GM12878 (cell line): ENCODE measurements at places on chromosomes 7 and 10.

DNA sequence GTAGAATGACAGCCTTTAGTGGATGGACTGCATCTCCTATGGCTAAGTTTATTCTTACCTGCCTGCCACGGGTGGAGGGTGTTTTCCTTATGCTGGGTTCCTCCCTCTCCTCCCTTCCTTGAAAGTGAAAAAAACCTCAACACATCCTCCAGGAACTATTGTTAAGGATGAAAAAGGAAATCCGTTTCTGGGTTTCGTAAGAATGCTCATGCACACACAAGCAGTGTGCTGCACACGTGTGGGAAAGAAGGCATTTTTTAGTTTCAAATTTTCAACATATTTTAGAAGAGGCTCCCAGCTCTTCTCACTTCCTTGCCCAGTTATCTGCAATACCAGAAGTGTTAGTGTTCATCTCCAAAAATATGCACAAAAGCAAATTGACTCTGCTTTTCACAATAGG lies 90.6 kb downstream of the FAM171A1 start:
- no peak for DNase-seq

DNA sequence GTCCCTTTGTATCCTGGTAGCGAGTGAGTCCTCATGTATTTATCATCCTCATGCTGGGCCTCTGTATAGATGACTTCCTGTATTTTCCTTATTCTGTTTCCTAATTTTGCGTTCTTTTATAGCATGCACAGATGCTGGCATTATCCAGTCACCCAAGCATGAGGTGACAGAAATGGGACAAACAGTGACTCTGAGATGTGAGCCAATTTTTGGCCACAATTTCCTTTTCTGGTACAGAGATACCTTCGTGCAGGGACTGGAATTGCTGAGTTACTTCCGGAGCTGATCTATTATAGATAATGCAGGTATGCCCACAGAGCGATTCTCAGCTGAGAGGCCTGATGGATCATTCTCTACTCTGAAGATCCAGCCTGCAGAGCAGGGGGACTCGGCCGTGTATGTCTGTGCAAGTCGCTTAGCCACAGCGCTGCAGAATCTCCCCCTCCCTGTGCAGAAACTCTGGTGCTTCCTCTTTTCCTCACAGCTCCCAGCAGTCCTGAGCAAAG lies 183.1 kb upstream of the PRSS58 start:
- no peak for DNase-seq

DNA sequence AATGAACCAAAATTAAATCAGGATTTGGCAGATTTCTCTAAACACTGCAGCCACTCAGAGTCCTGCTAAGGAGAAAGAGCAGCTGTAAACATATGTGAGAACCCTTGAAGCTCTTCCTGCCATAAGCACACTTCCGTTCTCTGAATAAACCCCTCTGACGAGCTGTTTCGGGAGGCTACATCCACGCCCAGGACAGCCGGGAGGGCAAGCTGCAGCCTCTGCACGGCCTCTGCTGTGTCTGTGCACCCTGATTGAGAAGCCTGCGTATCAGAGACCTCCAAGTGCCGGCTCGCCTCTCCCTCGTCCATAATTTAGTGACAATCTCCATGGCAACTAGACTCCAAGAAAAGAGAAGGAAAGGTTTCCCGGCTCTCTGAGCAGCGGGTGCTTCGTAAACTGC lies 114.4 kb downstream of the PTPRN2 start:
- no peak for DNase-seq

- DNase-seq, result no peak
Measured at GRCh38 chr10:14654821-14655382, 119.8 kb downstream of the FAM107B start.

DNA sequence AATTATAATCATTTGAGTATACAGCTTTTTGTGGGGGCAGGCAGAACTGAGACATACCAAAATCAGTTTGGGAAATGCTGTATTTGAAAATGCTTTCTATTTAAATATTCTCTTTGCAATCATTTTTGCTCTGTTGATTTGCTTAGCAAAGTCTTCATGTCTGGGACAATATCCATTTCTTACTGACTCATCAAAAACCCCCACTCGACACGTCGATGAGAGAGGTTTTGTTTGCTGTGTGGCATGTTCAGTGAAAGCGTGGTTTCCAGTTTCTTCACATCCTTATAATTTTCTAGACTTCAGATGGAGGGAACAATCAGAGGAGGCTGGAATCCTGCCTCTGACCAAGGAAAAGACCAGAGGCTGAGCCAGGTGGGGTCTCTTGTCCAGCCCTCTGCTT lies 28.9 kb downstream of the HTRA1 start:
- no peak for DNase-seq

DNA sequence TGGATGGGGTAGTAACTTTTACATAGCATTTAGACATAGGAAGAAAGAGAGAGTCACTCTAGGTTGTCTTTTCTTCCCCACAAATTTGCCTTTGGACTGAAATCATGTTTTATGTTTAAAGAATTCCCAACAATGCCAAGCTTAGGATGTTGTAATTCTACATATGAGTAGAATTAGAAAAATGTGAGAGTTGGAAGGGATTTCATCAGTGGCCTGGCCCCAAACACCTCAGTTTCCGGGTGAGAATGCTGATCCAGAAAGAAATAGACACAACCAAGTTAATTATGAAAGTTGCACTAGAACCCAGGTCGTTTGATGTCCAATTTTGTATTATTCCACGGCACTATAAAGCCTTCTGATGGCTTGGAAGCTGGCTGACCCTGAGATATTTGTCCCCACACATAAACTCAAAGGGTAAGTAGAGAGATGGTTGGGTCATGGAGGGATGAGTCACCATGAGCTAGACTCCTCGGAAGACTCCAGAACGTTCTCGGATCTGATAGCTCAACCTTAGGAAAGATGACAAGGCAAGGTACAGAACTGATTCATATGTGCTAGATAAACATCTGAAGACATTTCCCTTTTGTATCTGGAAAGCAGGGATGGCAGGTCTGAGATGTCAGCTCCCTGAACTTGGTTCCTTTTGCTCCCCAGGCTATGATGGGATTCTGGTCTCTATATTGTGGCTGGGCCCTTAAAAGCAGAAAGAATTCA lies 48.8 kb upstream of the SLC35B4 start:
- DNase-seq, result no peak

- no peak for DNase-seq
Measured at GRCh38 chr10:34655286-34656170, 159.6 kb downstream of the PARD3 start.

DNA sequence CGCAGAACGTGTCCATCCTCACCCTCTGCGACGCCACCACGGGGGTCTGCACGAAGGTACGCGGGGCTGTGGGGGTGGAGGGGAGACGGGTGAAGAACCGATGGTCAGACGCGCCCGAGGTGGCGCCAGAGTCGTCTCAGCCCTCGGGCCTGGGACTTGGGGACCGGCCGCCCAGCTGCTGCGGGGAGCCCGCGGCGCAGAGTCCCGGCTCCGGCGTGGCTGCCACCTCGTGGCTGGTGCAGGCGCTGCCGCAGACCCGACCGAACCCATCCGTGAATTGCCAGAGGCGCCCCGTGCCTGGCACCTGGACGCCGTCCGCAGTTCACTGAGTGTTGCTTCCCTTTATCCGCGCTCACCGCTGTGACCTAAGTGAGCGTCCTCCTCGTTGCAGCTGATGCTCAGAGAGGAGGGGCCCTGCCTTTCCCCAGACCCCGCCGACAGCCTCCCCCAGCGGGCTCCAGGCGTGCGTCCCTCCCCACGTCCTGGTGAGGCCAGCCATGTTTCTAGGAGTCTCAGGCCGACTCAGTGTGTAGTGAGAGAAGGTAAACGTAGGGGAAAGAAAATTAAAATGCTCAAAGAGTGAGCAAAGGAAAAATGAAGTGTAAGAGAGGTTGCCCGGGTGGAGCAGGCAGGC lies 208.7 kb downstream of the PAXIP1 start:
- no peak for DNase-seq

- no peak for DNase-seq
Measured at GRCh38 chr10:6399231-6399741, 180.8 kb downstream of the PRKCQ start.

DNA sequence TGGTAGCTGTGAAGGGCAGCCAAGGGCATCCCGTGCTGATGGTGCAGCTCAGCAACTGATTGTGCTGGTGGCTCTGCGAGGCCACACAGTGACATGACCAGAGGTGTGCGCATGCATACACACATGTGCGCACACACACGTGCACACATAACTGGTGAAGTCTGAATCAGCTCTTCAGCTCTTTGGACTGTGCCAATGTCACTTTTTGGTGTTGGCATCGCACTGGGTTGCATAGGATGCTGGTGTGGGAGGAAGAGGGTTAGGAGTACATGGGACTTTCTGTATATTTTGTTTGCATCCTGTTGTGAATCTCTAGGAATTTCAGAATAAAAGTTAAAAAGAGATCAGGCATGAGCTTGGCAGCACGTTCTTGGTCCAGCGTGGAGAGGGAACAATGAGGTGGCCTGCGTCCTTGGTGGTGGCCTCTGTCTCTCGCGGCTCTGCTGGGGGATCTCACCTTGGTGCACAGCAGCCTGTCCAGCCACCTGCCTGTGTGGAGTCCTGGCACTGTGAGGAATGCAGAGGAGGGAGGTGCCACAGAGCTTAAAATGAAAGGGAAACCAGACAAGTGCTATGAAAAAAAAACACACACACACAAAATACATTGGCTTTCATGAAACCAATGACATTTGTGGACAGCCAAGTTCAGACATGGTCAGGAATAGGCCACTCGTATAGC lies 124.0 kb downstream of the TRRAP start:
- DNase-seq, result no peak

DNA sequence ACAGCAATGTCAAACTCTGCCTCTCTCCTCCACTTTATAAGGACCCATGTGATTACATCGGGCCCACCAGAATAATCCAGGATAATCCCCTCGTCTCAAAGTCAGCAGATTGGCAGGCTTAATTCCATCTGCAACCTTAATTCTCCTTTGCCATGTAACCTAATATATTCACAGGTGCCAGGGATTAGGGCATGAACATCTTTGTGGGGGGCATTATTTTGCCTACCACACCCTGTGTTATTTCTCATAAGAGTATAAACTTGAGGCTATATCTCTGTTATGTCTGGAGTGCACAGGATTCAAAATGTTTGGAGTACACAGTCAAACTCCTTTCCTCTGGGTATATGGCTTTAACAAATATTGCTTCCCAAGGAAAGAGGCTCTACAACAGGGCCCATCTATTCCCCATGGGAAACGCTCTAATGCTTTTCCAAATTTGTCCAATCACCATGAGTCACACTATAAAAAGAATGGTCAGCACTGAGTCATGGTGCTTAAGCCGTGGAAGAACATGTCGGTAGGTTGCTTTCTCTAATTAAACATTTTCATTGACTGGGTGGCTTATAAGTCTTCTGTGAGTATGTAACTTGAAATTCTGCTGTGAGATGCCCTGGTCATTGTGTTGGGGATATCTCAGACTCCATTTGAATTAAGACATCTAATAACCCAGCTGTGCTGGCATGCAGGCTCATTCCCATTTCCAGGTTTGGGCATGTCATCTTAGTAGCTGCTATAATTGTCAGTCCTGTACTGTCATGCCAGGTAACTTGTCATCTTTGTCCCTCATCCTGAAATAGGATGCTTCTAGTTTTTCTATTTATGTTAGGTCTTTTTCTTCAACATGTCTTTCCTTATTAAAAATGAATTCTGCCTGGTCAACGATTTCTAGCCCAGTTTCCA lies 11.5 kb upstream of the AKR1B10 start:
- DNase-seq, result no peak

GRCh38 chr10:61801484-61801883 lies 100.0 kb upstream of the ARID5B start:
- DNase-seq, result no peak

GRCh38 chr10:95309958-95310357 lies 19.2 kb upstream of the PDLIM1 start:
- no peak for DNase-seq

DNA sequence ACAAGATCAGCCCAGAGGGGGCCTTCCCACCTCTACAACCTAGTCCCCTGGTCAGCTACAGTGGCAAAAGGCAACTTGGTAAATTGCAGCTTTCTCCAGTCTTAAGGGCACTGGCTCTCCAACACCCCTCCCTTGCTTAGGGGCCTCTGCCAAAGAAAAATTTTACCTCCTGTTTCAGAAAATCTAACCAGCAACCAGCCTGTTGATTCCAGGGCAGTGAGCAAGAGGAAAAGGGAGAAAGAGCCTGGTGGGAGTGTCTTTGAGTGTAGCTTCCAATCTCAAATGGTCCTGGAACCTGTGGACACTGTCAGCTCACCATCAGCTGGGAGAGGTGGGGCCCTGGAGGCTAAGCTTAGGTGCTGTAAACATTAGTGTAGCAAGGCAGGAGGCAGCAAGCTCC lies 22.9 kb downstream of the ACTR1A start:
- no peak for DNase-seq

DNA sequence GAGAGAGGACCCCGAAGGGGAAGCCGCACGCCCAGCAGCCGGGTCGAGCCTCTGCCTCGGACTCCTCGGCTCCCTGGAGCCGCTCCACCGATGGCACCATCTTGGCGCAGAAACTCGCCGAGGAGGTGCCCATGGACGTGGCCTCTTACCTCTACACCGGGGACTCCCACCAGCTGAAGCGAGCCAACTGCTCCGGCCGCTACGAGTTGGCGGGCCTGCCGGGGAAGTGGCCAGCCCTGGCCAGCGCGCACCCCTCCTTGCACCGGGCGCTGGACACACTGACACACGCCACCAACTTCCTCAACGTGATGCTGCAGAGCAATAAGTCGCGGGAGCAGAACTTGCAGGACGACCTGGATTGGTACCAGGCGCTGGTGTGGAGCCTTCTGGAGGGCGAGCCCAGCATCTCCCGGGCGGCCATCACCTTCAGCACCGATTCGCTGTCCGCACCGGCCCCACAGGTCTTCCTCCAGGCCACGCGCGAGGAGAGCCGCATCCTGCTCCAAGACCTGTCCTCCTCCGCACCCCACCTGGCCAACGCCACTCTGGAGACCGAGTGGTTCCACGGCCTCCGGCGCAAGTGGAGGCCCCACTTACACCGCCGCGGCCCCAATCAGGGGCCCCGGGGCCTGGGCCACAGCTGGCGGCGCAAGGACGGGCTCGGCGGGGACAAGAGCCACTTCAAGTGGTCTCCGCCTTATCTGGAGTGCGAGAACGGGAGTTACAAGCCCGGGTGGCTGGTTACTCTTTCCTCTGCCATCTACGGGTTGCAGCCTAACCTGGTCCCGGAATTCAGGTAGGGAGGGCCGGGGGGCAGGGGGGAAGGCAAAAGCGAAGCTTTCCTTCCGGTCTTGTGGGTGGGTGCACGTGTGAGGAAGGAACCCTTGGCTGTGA lies 973 bp downstream of the GPR158 start:
- no peak for DNase-seq

GRCh38 chr10:22723783-22724182 lies 9.4 kb upstream of the PIP4K2A start:
- DNase-seq, result no peak
